Caco-2 (cell line): ENCODE measurements at places on chromosomes 6 and 20.

GRCh38 chr6:53250176-53251032 is 98.3 kb downstream of the ELOVL5 start:
- H3K4me1 ChIP-seq = no peaks in the 10 kb centered on the region
- H3K27ac ChIP-seq = no peak overlapping the region
- DNase-seq = no peak
- no peaks in the 10 kb centered on the region for H3K27me3 ChIP-seq
- no peak overlapping the region for H3K4me3 ChIP-seq

GRCh38 chr20:25315418-25316210 is 67.7 kb downstream of the PYGB start:
- H3K27me3 ChIP-seq = no peaks in the 10 kb centered on the region
- no peak for DNase-seq
- H3K27ac ChIP-seq = no peak overlapping the region
- H3K36me3 ChIP-seq = no peaks in the 10 kb centered on the region; the same call in 1 of the 2 replicates
- peaks cover 14% of the 10 kb centered on the region for H3K4me1 ChIP-seq

GRCh38 chr20:55316753-55317152 is 688.6 kb downstream of the CBLN4 start:
- no peaks in the 10 kb centered on the region for H3K4me1 ChIP-seq
- DNase-seq = no peak
- H3K4me3 ChIP-seq = no peak overlapping the region
- no peaks in the 10 kb centered on the region for H3K27me3 ChIP-seq

DNA sequence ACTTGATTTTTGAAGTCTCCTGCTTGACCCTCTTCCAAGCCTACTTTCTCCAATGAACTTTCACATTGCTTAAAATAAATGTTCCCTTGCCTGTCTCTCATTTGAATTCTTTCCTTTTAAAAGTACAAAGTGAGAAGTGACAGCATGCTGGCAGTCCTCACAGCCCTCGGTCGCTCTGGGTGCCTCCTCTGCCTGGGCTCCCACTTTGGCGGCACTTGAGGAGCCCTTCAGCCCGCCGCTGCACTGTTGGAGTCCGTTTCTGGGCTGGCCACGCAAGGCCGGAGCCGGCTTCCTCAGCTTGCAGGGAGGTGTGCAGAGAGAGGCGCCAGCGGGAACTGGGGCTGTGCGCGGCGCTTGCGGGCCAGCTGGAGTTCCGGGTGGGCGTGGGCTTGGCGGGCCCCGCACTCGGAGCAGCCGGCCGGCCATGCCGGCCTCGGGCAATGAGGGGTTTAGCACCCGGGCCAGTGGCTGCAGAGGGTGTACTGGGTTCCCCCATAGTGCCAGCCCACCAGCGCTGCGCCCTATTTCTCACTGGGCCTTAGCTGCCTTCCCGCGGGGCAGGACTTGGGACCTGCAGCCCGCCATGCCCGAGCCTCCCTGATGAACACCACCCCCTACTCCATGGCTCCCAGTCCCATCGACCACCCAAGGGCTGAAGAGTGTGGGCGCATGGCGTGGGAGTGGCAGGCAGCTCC is 31.9 kb downstream of the SERPINB6 start:
- no peak for DNase-seq
- H3K36me3 ChIP-seq = no peaks in the 10 kb centered on the region
- H3K27ac ChIP-seq = no peak overlapping the region

DNA sequence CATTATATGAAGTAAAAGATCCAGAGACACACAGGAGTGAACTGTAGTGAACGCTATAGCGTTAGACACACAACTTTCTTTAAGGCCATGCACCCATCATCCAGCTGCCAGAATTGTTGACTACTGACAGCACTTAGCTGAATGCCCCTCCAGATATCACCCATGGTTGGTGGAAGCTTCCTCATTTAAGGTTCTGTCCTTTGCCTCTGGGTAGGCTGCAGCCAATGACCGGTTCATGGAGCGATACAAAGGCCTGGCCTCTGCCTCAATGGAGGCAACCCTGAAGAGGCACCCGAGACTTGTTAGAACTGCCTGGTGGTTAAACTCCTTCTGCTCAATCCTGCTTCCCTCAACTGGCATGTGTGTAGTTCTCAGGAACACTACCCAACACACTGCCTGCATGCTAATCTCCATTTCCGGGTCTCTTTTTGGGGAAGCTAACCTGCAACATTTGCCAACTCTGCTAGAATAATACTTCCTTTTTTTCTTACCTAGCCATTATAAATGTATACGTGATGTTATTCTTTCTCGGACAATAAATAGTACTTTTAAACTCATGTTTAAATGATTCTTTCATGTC is 49.8 kb upstream of the THEMIS start:
- H3K4me1 ChIP-seq = no peaks in the 10 kb centered on the region
- no peak overlapping the region for H3K27ac ChIP-seq
- no peak for DNase-seq
- no peak overlapping the region for H3K4me3 ChIP-seq
- H3K36me3 ChIP-seq = no peaks in the 10 kb centered on the region

GRCh38 chr6:42777126-42777822 is 4.6 kb upstream of the BICRAL start:
- no peaks in the 10 kb centered on the region for H3K36me3 ChIP-seq
- no peak overlapping the region for H3K4me3 ChIP-seq
- H3K27me3 ChIP-seq = no peaks in the 10 kb centered on the region
- peaks cover 23% of the 10 kb centered on the region for H3K4me1 ChIP-seq

GRCh38 chr6:65633501-65633900 is 73.5 kb downstream of the EYS start:
- DNase-seq = no peak
- no peaks in the 10 kb centered on the region for H3K4me1 ChIP-seq
- H3K27me3 ChIP-seq = no peaks in the 10 kb centered on the region
- no peak overlapping the region for H3K4me3 ChIP-seq

DNA sequence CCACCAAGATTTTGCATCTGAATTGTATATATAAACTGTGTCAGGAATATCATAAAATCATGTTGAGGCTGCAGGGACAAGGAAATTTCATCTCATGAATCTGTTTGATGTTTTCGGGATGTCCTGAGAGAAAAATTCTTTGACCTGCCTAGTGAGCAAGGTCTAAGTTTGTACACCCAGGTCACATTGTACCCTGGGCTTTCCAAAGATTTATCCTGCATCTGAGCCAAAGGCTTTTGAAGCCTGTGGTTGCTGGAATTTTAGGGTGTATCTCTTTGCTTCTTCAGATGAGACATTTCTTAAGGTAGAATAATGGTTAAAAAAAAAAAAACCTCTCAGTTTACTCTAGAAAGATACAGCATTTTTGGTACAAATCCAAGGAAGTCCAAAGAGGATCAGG is 63.3 kb downstream of the FOXO3 start:
- no peak overlapping the region for H3K4me3 ChIP-seq
- no peak for DNase-seq
- no peaks in the 10 kb centered on the region for H3K4me1 ChIP-seq
- H3K27me3 ChIP-seq = no peaks in the 10 kb centered on the region

GRCh38 chr6:68114463-68115047 is 520.5 kb upstream of the ADGRB3 start:
- no peaks in the 10 kb centered on the region for H3K4me1 ChIP-seq

GRCh38 chr6:113684382-113684901 is 172.7 kb upstream of the MARCKS start:
- no peaks in the 10 kb centered on the region for H3K27me3 ChIP-seq
- H3K4me3 ChIP-seq = no peak overlapping the region

DNA sequence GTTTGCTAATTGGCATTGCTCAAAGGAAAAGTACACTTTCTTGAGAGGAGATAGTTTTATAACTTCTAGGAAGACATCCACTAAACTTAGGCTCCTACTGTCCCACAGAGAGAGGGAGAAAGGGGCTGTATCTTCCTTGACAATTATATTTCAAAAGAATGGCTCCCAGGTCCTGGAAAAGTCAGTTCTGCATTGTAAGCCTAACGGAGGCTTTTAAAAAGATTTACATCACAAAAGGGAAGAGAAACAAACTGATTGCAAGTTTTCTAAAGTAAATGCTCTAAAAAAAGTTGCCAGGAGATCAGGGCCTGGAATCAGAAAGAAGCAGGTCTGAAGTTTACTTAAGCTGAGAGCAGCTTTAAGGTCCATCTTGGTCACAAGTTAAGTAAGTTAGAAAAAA is 839.5 kb downstream of the FRK start:
- H3K4me3 ChIP-seq = no peak overlapping the region
- H3K36me3 ChIP-seq = no peaks in the 10 kb centered on the region
- DNase-seq = no peak
- no peaks in the 10 kb centered on the region for H3K4me1 ChIP-seq
- no peak overlapping the region for H3K27ac ChIP-seq

- H3K4me1 ChIP-seq = peaks cover 16% of the 10 kb centered on the region
- H3K4me3 ChIP-seq = peak overlapping the region; percentile 75
- H3K27ac ChIP-seq = peak overlapping the region; percentile 69
- no peaks in the 10 kb centered on the region for H3K36me3 ChIP-seq
- no peaks in the 10 kb centered on the region for H3K27me3 ChIP-seq
These were observed 997 bp upstream of the FBXO30 start for GRCh38 chr6:145815309-145816274.

DNA sequence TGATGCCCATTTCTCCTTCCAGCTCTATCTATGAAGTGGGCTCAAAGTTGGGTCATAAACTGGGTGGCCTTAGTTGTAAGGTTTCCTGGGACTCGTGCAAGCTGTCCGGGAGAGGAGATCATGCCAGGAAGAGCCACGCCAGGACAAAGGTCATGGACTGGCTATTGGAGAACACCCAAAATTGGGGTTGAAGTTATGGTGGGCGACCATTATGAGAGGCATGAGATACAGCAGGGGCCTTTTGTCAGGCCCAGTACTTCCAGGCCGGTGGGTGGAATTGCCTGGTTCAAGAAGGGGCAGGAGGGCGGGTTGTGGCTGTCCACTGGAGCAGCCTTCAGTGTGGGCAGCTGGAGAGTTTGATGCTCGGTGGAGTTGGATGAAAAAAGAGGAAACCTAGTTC is 225.1 kb upstream of the SSTR4 start:
- H3K36me3 ChIP-seq = no peaks in the 10 kb centered on the region
- H3K27ac ChIP-seq = no peak overlapping the region
- no peak for DNase-seq

DNA sequence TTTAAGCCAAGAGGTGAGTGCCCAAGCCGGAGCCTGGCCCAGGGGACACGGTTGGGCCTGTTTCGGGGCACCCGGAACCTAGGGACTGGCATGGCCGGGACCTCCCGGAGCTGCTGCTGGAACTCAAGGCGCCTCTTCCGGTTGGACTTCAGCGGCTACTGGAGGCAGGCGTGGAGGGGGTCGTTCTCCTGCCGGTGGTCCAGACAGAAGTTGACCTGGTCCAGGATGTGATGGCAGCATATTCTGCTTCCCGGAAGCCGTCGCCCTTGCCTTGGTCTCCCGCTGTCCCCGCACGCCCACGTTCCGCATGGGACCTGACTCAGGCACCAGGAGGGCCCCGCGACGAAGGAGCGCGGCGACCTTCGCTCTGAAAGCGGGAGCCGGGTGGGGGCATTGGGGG is 240.8 kb downstream of the FOXA2 start:
- H3K4me3 ChIP-seq = no peak overlapping the region
- H3K36me3 ChIP-seq = no peaks in the 10 kb centered on the region
- H3K27ac ChIP-seq = no peak overlapping the region
- DNase-seq = no peak

- DNase-seq = no peak
- no peak overlapping the region for H3K27ac ChIP-seq
- H3K4me1 ChIP-seq = peaks cover 7% of the 10 kb centered on the region
- no peaks in the 10 kb centered on the region for H3K36me3 ChIP-seq
These were observed 23.7 kb upstream of the ADGRF4 start for GRCh38 chr6:47674673-47675072.

GRCh38 chr6:3607599-3607998 is 143.9 kb downstream of the PXDC1 start:
- no peak overlapping the region for H3K27ac ChIP-seq
- no peak overlapping the region for H3K4me3 ChIP-seq
- H3K27me3 ChIP-seq = no peaks in the 10 kb centered on the region
- no peak for DNase-seq
- no peaks in the 10 kb centered on the region for H3K36me3 ChIP-seq

GRCh38 chr6:19052219-19052618 is 665.1 kb downstream of the RNF144B start:
- DNase-seq = no peak
- no peaks in the 10 kb centered on the region for H3K36me3 ChIP-seq
- no peaks in the 10 kb centered on the region for H3K27me3 ChIP-seq
- H3K27ac ChIP-seq = no peak overlapping the region

- no peak overlapping the region for H3K4me3 ChIP-seq
- H3K27ac ChIP-seq = no peak overlapping the region
- peaks cover 15% of the 10 kb centered on the region; the same call in 1 of the 2 replicates for H3K4me1 ChIP-seq
- no peaks in the 10 kb centered on the region for H3K27me3 ChIP-seq
These were observed 4.2 kb upstream of the FBXO30 start for GRCh38 chr6:145818796-145819195.

- peaks cover 1% of the 10 kb centered on the region; the same call in 1 of the 2 replicates for H3K27me3 ChIP-seq
- peak; percentile 70 for DNase-seq
- no peak overlapping the region for H3K27ac ChIP-seq
- H3K4me3 ChIP-seq = no peak overlapping the region
- H3K4me1 ChIP-seq = peaks cover 8% of the 10 kb centered on the region; the same call in 1 of the 2 replicates
- no peaks in the 10 kb centered on the region for H3K36me3 ChIP-seq
These were observed 19.4 kb upstream of the KCNB1 start for GRCh38 chr20:49501917-49502316.

GRCh38 chr6:131597446-131597845 is 24.4 kb downstream of the ARG1 start:
- H3K4me1 ChIP-seq = no peaks in the 10 kb centered on the region
- DNase-seq = peak; percentile 1
- no peaks in the 10 kb centered on the region; the same call in 1 of the 2 replicates for H3K36me3 ChIP-seq
- no peak overlapping the region for H3K4me3 ChIP-seq
- H3K27ac ChIP-seq = no peak overlapping the region
- no peaks in the 10 kb centered on the region for H3K27me3 ChIP-seq

DNA sequence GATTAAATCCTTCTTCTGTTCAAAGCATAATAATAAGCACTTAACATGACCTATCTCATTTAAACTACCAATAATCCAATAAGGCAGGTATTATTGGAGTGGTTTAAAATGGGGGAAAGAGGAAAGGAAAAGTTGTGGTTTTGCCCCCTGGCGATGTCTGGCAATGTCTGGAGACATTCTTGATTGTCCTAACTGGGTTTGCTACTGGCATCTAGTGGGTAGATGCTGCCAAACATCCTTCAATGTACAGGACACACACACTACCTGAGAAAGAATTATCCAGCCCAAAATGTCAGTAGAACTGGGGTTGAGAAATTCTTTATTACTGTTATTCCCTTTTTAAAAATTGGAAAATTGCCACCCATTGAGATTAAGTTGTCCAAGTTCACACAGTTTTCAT is 25.2 kb upstream of the SRSF6 start:
- no peaks in the 10 kb centered on the region for H3K36me3 ChIP-seq
- no peak overlapping the region for H3K27ac ChIP-seq
- no peak overlapping the region for H3K4me3 ChIP-seq
- peaks cover 2% of the 10 kb centered on the region; the same call in 1 of the 2 replicates for H3K27me3 ChIP-seq

DNA sequence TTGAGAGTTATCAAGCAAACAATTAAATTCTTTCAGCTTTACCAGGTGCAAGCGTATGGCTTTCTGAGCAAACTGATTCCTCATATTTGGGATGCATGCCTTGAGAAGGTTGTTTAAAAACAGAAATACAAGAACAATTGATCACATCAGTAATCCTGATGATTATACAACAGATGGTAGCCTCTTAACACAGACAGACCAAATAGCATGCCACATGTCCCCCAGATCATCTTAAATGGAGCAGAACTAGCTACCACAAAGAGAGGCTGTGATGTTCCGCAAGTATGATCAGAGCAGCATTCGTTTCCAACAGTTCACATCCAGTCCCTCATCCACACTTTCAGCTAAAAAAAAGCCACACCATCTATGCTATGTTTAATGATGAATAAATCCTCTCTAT is 246.2 kb upstream of the NRSN1 start:
- no peaks in the 10 kb centered on the region for H3K4me1 ChIP-seq
- no peaks in the 10 kb centered on the region for H3K36me3 ChIP-seq
- no peaks in the 10 kb centered on the region for H3K27me3 ChIP-seq
